CD8-positive, alpha-beta memory T cell (primary cell): ENCODE measurements at places on chromosomes 4 and X. TPM values are rescaled to one million over a fixed set of nuclear protein-coding genes. Genes with fewer than 3 reads are reported as not detected.

- no peaks in the 10 kb centered on the region for H3K36me3 ChIP-seq
- no peak for DNase-seq
- H3K27me3 ChIP-seq, result no peaks in the 10 kb centered on the region
- no peaks in the 10 kb centered on the region for H3K4me1 ChIP-seq
- H3K4me3 ChIP-seq, result no peak overlapping the region
Observed at GRCh38 chr4:145779319-145779801, 99.4 kb downstream of the C4orf51 start.

DNA sequence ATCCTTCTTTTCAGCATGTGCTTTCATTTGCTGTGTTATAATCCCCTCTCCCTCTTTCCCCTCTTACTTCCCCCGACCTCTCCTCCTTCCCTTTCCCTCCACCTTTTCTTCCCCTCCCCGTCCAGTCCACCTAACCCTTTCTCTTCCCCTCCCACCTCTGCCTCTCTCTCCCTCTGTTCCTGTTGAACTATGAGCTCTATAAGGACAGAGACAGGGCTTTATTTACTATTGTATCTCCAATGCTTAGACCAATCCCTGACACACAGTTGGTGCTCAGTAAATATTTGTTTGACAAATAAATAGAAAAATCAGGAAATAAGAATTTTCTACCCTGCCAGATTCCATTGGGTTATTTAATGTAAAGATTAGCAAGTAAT is 60.8 kb downstream of the EGF start:
- no peak overlapping the region for H3K27ac ChIP-seq
- no peak overlapping the region for H3K4me3 ChIP-seq
- no peaks in the 10 kb centered on the region for H3K36me3 ChIP-seq
- no peaks in the 10 kb centered on the region for H3K27me3 ChIP-seq
- no peak for DNase-seq

DNA sequence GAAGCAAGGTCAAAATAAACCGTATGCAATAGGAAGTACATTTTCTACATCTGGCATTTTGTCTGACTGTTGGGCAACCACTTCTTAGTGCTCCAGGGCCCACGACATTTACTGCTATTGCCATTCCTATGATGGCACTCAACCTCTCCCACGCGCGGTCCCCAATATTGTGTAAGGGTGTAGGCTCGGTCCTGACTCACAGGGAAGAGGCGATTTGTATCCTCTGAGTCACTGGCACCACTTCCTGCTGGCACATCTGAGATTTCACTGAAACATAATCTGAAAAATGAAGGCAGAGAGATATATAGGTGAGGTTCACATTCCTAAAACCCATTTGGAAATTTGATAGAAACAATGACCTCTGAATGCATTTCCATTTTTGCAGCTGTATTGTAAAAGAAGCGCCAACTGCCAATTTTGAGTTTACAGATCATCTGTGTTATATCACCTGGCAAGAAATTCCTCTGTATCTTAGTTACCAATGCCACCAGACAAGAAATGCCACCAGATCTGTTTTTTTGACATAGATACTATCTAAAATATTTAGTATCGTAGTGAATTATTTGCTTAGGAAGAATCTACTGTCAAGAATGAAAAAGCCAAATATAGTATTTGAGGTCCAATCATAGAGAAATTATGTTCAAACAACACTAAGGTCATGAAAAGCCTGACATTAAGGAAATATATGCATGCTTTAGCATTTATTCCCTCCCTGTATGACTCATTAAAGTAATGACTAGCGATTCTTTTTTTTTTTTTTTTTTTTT is 9.8 kb downstream of the EREG start:
- no peak overlapping the region for H3K4me3 ChIP-seq
- DNase-seq, result no peak
- no peaks in the 10 kb centered on the region for H3K36me3 ChIP-seq
- no peaks in the 10 kb centered on the region for H3K4me1 ChIP-seq
- H3K27ac ChIP-seq, result no peak overlapping the region

TCP11X2 gene
- total RNA-seq, result not detected

- no peak for DNase-seq
- no peak overlapping the region for H3K27ac ChIP-seq
- no peaks in the 10 kb centered on the region for H3K36me3 ChIP-seq
- no peaks in the 10 kb centered on the region for H3K27me3 ChIP-seq
Observed at GRCh38 chr4:7956270-7956808, 16.7 kb upstream of the AFAP1 start.

- H3K36me3 ChIP-seq, result no peaks in the 10 kb centered on the region
- H3K27me3 ChIP-seq, result no peaks in the 10 kb centered on the region
- DNase-seq, result no peak
- H3K27ac ChIP-seq, result no peak within 1 kb of the TSS
- H3K4me3 ChIP-seq, result no peak within 1 kb of the TSS
Observed at GRCh38 chrX:12138361-12139313, at the start of gene FRMPD4. FRMPD4 (plus strand) TSS chrX:12138473; CDS start chrX:12138972, 499 bp downstream.

- H3K4me3 ChIP-seq, result no peak overlapping the region
- H3K4me1 ChIP-seq, result no peaks in the 10 kb centered on the region
- no peak for DNase-seq
- H3K27me3 ChIP-seq, result no peaks in the 10 kb centered on the region
- no peak overlapping the region for H3K27ac ChIP-seq
Observed at GRCh38 chrX:15418707-15419181, 34.5 kb upstream of the VEGFD start.

DNA sequence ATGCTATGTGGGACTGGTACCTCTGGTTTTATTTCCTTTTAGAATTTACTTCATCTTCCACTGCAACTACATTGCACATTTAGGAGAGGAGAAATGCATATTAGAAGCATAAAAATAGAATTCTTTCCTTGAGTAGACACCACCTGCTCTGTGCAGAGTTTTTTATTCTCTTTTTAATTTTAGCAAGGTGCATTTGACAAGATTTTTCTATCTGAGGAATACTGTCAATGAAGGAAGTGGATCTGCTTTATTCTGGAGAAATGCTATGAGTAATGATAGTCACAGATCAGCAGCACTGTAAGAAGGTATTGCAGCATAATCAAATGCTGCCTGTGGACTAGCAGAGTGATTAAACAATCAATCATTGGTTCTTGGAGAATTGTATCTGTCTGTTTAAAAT is 1038.3 kb downstream of the RAPGEF2 start:
- H3K4me1 ChIP-seq, result no peaks in the 10 kb centered on the region
- H3K27me3 ChIP-seq, result no peaks in the 10 kb centered on the region
- no peak for DNase-seq
- H3K36me3 ChIP-seq, result no peaks in the 10 kb centered on the region
- no peak overlapping the region for H3K27ac ChIP-seq
- no peak overlapping the region for H3K4me3 ChIP-seq

FRMPD4 gene
- not detected for total RNA-seq

DNA sequence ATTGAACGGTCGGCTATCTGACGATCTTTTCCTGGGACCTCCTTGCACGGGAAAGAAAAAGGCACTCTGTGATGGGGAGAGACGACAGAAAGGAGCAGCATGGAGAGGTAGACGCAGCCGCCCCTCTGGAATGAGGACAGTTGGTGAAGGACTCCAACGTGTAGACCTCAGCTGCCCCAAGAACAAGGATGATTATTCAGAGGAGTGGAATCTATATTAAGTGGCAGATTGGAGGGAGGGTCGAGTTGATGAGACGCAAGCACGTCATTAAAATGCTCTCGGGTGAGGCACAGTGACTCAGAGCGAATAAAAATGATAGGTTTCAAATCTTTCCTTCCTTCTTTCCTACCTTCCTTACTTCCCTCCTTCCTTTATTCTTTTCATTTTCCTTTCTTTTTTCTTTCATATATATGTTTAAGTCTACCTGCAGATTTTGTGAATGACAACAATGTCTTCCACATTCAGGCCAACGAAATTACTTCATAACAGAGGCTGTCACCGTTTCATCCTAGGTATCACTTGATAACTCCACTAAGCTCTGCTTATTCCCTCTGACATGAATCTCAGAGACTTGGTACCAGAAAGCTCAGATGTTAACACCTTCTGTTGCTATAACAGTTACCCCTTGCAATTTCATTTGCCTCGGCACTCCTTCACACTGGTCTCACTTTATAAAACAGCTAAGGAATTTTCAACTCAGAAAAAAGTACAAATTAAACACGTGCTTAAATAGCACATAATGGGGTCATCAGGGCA is 110.0 kb upstream of the PPARGC1A start:
- H3K36me3 ChIP-seq, result no peaks in the 10 kb centered on the region
- H3K27me3 ChIP-seq, result no peaks in the 10 kb centered on the region
- no peak overlapping the region for H3K27ac ChIP-seq
- no peaks in the 10 kb centered on the region for H3K4me1 ChIP-seq
- no peak for DNase-seq

- no peaks in the 10 kb centered on the region for H3K27me3 ChIP-seq
- DNase-seq, result no peak
- no peaks in the 10 kb centered on the region for H3K4me1 ChIP-seq
- no peak overlapping the region for H3K4me3 ChIP-seq
- no peak overlapping the region for H3K27ac ChIP-seq
Observed at GRCh38 chr4:134072137-134072536, 129.5 kb downstream of the PABPC4L start.

DDIT4L gene
- total RNA-seq, result not detected

DNA sequence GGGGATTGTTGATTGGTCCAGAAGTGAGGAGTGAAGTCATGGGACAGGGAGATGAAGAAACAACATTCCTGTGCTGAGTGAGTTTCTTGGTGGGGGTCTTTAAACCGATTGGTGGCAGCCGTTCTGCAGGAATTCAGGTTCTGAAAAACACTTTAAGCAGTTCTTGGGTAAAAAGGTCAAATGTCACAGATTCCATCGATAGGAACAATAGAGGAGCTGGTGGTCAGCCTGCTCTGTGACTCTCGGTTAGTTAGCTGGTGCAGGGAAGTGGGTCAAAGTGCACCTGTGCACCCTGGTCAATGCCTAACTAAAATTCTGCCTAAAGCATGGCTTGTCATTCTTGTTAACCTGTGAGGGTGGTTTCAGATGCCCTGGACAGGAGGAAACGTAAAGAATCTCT is 34.6 kb upstream of the MGST2 start:
- H3K4me1 ChIP-seq, result no peaks in the 10 kb centered on the region
- no peaks in the 10 kb centered on the region for H3K36me3 ChIP-seq
- no peak overlapping the region for H3K27ac ChIP-seq

DNA sequence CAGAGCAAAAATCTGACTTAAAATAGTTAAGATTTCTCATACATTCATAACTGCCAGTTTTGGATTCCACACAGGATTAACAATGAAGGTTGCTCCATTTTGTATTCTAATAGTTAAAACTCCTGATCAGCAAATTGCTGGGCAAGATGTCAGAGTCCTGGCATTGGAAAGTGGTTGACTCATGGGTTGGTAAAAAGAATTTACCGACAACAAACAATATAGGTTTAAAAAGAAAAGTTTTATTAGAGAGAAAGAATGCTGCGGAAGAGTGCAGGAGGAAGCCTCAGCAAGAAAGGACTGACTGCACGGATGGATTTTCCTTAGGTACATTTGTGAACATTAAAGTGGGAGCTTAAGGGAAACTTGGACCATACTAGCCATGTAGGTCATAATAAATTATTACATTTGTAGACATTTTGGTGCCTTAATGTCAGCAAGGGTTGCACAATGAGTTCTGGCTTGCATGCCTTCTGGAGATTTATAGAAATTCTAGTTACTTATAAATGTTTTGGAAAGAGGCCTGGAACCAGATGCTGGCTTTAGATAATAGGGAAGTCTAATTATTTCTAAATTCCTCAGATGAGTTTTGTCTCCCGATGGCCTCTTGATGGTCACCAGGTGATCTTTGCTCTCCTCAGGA is 25.4 kb upstream of the IL2 start:
- H3K4me3 ChIP-seq, result no peak overlapping the region
- no peaks in the 10 kb centered on the region for H3K36me3 ChIP-seq
- H3K4me1 ChIP-seq, result no peaks in the 10 kb centered on the region
- H3K27me3 ChIP-seq, result no peaks in the 10 kb centered on the region
- H3K27ac ChIP-seq, result no peak overlapping the region

- H3K4me3 ChIP-seq, result no peak overlapping the region
- H3K4me1 ChIP-seq, result no peaks in the 10 kb centered on the region
- H3K27me3 ChIP-seq, result no peaks in the 10 kb centered on the region
- H3K36me3 ChIP-seq, result no peaks in the 10 kb centered on the region
Observed at GRCh38 chr4:100875296-100876068, 357.7 kb upstream of the EMCN start.

GRCh38 chrX:138858951-138859350 is 147.4 kb upstream of the FGF13 start:
- no peaks in the 10 kb centered on the region for H3K36me3 ChIP-seq
- no peaks in the 10 kb centered on the region for H3K4me1 ChIP-seq
- H3K27ac ChIP-seq, result no peak overlapping the region
- no peaks in the 10 kb centered on the region for H3K27me3 ChIP-seq
- no peak overlapping the region for H3K4me3 ChIP-seq

DNA sequence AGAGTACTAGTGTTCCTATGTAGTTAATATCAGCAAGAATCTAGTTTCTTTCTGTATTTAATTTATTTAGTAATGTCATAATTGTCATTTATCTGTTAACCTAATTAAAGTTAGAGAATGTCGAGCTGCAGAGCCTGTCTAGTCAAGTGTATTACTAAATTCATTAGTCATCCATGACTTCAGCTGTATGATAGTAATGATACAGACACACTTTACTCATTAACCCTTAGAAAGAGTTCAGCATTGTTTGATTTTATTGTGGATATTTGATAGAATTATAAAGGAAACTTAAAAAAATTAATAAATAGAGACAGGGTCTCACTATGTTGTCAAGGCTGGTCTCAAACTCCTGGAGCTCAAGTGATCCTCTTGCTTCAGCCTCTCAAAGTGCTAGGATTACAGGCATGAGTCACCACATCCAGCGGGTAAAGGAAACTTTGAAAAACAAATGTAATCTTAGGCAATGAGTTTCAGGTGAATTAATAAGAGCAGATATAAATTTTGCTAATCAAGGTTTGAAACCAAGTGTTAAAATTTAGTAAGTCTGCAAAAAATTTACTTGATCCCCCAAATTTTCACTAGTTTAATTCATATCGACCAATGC is 110.6 kb downstream of the ANK2 start:
- no peak for DNase-seq
- H3K27me3 ChIP-seq, result no peaks in the 10 kb centered on the region
- no peak overlapping the region for H3K27ac ChIP-seq
- H3K36me3 ChIP-seq, result no peaks in the 10 kb centered on the region
- H3K4me3 ChIP-seq, result no peak overlapping the region

GRCh38 chr4:81449015-81449414 is 22.7 kb downstream of the RASGEF1B start:
- H3K27ac ChIP-seq, result no peak overlapping the region
- H3K36me3 ChIP-seq, result peaks cover 12% of the 10 kb centered on the region
- no peak for DNase-seq
- H3K27me3 ChIP-seq, result no peaks in the 10 kb centered on the region

TXK gene
- total RNA-seq, result 6.4 TPM

SH3RF1 gene
- total RNA-seq, result 1.4 TPM

BLOC1S4 gene
- 21.5 TPM for total RNA-seq
